ENCODE measurements at places on chromosomes 7 and 10.

- no peak for DNase-seq
Observed at GRCh38 chr7:124655990-124656389, 109.6 kb downstream of the GPR37 start.

GRCh38 chr10:76236356-76236755, 804.9 kb downstream of the LRMDA start:
- no peak for DNase-seq

- no peak for DNase-seq
Observed at GRCh38 chr10:63922468-63923284, 401.5 kb downstream of the REEP3 start.

- DNase-seq = no peak
Observed at GRCh38 chr7:106867641-106868351, 2.7 kb downstream of the PIK3CG start.

- DNase-seq = no peak
Observed at GRCh38 chr10:69873135-69873639, 71.5 kb downstream of the COL13A1 start.

GRCh38 chr7:123494193-123494796, 40.1 kb downstream of the IQUB start:
- DNase-seq = no peak

Measured in GM04503 (cell line).